Stimulated activated CD4-positive, alpha-beta T cell treated with anti-CD3 and anti-CD28 coated beads, Interleukin-12 subunit alpha, Interleukin-12 subunit beta, amount 100 ng/mL, for 24 hours (primary cell): ENCODE measurements at places on chromosomes 2 and 18.
A peak's percentile ranks its signal among the peaks of the same experiment; 100 is the strongest.

DNA sequence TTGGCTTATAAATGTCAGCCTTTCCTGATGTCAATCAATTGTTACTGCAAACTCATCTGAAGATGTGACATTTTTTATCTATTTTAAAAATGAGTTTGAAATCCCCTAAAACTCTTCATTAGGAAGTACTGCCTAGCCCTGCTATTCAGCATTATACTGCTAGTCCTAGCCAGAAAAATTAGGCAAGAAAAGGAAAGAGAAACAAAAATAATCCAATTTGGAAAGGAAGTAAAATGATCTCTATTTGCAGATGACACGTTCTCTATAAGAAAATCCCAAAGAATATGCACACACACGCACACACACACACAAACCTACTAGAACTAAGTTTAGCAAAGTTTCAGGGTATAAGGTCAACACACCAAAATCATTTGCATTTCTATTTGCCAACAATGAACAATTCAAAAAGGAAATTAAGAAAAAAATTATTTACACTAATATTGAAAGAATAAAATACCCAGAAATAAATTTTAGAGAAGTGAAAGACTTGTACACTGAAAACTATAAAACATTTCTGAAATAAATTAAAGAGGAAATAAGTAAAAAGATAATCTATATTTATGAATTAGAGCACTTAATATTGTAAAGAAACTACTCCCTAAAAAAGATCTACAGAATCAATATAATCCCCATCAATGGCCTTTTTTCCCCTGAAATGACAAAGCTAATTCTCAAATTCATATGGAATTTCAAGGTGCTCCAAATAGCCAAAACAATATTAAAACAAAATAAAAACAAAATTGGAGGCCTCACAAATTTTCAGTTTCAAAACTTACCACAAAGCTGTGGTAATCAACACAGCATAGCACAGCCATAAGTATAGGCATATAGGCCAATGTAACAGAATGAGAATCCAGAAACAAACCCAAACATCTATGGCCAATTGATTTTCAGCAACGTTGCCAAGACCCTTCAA lies 433.7 kb upstream of the TRIB2 start:
- no peak for DNase-seq

GRCh38 chr2:160425434-160426151 lies 68.0 kb downstream of the RBMS1 start:
- no peak for DNase-seq

GRCh38 chr18:5389356-5389755 lies 93.8 kb upstream of the ZBTB14 start:
- no peak for DNase-seq

DNA sequence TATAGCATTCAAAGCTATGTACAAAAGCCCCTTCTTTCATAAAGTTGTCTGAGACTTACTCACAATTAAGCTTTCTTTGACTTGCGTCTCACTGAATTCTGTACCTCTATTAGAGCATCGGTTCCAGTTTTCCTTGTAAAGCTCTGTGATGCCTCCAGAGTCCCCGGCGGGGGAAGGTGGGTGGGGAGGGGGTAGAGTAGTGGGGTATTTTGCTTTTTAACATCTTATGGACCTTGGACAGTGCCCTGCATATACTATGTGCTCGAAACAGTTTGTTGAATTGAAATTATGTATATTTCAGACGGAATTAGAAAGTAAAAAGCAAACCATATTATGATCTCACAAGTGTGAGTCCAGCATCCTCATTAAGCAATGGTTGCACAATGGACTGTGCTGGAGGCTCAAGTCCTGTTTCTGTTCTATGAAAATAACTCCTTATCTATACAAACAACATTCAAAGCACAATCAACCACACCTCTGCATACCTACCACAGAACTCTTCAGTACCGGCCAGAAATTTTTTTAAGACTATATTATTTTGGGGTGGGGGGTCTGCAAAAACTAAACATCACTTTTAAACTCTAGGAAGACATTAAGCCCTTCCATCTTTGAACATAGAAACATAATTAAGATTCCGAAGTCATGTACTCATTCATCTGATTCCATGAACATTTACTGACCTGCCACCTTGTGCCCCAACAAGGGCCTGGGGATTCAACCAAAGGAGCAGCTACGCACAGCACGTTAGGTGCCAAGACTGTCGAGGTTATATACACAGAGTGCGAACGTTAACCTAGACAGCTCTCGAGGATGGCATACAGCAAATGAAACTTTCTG lies 908 bp downstream of the STAT1 start:
- DNase-seq = no peak

GRCh38 chr2:217836901-217837491 lies 165.8 kb downstream of the TNS1 start:
- no peak for DNase-seq

- DNase-seq = no peak
Observed at GRCh38 chr2:215357660-215358059, 45.8 kb downstream of the ATIC start.

- DNase-seq = no peak
Observed at GRCh38 chr18:70998490-70998889, 709.6 kb downstream of the SOCS6 start.

DNA sequence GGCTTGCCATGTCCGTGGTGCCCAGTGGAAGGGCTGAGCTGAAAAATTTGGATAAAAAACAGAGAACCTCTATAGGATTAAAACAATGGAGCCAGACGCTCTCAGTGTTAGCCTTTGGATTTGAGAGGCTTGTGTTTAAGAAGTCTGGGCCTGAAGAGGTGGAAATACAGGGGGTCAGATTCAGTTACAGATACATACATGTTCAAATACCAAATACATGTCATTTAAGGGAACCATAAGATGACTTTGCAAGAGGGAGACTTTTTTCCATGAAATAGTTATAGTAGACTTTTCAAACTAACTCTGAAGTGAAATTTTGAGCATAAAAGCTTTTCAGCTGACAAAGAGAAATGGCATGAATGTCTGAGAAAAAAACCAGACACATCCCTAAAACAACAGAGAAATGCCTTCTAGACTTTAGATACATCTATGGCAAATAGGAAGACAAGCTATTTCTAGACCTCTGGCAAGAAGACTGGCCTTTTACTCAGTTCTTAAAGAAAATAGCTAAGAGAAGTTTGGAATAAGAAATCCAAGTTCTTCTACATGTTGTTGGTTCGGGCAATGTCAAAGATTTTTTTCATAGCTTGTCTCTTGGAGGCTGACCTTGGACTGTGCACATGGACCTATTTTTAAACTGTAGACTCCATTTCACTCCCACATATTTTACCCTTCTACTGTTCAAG lies 112.9 kb downstream of the LTBP1 start:
- no peak for DNase-seq

GRCh38 chr2:203498161-203498560 lies 36.9 kb downstream of the RAPH1 start:
- DNase-seq = no peak

GRCh38 chr2:85064927-85065577 lies 68.1 kb upstream of the TCF7L1 start:
- no peak for DNase-seq

GRCh38 chr2:63242747-63243146 lies 192.1 kb downstream of the OTX1 start:
- DNase-seq = no peak

DNA sequence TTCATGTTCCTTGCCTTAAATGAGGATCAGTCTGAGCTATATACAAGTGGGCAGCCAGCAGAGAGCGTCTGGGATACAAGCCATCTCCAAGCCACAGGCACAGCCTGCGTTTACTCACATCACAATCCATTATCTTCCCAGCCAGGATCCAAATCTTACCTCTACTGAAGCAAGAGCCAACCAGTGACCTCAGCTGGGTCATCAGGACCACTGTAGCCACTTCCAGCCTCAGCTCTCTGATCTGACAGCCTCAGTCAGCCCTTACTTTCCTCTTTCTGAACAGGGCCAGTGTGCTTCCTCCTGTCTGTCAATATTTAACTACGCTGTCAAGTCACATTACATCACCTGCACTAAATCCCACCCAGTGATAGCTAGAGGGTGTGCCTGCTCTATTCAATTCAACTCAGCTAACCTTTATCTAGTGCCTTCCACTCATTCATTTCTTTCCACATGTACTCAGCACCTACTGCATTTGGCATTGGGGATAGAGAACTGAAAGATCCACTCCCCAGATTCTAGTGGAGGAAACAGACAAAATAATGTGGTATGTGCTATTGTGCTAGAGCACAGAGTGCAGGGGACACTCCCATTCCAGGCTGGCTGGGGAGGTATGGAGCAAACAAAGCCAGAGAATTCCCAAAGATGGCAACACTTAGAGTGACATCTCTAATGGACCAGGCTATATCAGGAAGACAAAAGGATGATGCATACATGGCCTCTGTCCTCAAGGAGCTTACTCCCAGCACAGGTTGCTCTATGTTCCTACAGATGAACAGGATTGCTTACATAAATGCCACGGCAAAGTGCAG lies 146.5 kb downstream of the NCKAP5 start:
- DNase-seq = no peak

- DNase-seq = no peak
Observed at GRCh38 chr2:49585921-49586320, 431.6 kb upstream of the FSHR start.

DNA sequence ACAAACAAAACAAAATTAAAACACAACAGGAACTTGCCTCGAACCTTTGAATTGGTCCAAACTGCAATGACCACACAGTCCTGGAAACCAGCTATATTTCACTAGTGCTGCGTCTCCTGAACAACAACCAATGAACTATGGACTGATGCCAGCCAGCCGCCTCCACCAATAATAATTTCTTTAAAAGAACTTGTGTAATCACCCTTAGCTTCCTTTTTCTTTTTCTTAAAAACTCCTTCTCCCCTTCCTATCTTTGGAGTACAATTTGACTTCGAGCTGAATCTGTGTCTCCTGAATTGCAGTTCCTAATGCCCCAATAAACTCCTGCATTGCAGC lies 1.6 kb upstream of the CXXC1 start:
- DNase-seq = no peak

DNA sequence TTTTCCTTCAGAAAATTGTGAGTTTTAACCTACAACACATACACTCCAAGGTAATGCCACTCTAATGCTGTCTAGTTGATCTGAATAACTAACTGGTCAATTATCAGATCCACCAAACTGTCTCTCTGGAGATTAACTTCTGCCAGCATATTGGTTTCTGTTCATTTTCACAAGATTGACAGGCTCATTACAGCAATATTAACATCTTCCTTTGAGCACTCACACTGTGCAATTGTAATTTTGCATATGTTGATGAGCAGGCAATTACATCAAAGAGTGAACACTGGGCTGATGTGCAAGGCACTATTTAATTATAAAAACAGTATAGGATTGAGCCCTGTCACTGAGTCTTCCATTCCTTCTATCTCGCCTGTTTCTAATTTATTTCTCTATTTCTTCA lies 197.3 kb downstream of the SLC8A1 start:
- no peak for DNase-seq

DNA sequence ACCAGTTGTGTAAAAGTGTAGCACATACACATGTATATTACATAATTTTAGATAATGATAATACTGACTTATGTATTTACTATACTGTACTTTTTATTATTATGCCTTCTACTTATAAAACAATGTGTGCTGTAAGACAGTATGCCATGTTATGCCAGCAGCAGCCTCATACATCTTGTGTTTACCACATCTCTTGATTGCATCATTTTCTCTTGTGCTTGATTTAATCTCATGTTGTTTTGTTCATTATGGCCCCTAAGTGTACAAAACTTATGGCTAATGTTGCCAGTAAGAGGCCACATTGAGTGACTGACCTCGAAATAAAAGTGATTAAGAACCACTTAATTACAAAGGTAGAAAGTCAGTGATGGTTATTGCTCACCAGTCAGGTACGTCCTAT lies 128.0 kb upstream of the SP5 start:
- DNase-seq = no peak

GRCh38 chr2:26178746-26179436 lies 6.0 kb downstream of the GAREM2 start:
- no peak for DNase-seq

GRCh38 chr2:175002547-175003274 lies 2.5 kb downstream of the CHN1 start:
- DNase-seq = no peak

GRCh38 chr2:112885506-112885902 lies 25.5 kb upstream of the IL37 start:
- no peak for DNase-seq

DNA sequence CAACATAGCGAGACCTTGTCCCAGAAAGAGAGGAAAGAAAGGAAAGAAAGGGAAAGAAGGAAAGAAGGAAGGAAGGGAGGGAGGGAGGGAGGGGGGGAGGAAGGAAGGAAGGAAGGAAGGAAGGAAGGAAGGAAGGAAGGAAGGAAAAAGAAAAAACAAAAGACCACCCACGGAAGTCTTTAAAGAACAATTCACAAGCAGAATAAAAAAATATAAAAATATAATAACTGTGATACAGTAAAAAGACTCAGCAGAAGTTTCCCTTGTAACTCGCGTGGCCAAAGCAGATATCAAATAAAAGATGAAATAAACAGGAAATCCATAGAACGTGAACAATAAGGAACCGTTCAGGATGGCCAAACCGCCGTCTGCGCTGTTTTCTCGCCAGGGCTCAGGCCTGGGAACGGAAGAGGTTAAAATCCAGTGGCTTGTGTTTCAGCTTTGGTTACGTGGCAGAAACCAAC lies 1.2 kb upstream of the SLC1A4 start:
- DNase-seq = peak; percentile 17

DNA sequence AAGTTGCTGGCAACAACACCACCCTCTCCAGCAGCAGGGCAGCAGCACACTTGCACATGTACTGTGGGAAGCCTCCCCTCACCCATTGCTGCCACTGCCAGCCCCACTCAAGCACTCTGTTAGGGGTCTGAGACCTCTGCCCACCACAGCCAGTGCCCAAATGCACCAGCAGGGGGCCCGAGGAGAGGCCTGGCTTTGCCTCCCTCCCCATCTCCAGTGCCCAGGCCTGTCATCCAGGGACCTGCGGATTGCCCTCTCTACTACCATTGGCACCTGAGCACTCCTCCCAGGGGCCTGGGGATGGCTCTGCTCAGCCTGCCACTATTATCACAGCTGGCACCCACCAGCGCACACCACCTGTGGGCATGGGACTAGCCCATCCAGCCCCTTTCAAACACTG lies 175.7 kb downstream of the PMAIP1 start:
- no peak for DNase-seq

DNA sequence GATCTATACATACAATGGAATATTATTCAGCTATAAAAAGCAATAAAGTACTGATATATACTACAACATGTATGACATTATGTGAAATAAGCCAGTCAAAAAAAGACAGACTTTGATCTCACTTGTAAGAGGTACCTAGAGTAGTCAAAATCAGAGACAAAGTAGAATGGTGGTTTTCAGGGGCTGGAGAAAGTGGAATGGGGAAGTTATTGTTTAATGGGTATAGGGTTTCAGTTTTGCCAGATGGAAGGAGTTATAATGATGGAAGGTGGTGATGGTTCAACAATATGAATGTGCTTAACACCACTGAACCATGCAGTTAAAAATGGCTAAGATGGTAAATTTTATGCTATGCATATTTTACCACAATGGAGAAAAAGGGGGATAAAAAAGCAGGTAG lies 6.3 kb downstream of the COBLL1 start:
- no peak for DNase-seq

- no peak for DNase-seq
Observed at GRCh38 chr2:67945056-67945455, 117.7 kb downstream of the C1D start.

- DNase-seq = no peak
Observed at GRCh38 chr2:172977270-172978062, 98.2 kb upstream of the MAP3K20 start.
